ENCODE measurements at places on chromosomes 12 and 14.

DNA sequence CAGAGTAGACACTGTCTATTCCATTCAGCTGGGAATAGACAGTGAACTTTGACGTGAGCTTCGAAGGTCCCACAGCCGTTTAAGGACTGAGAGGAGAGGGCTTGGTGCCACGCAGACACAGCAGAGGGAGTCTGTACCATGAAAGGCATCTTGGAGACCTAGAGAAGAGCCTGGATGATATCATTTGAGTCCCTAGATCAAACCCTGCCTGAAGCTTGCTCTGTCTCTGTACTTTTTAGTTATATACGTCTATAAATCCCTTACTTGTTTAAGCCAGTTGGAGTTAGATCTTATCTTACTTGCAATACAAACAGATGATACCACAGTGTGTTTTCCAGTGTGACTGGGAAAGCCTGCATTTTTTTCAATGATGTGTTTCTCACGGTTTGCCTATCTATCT lies 128.9 kb upstream of the RTL1 start:
- DNase-seq, result no peak

GRCh38 chr14:58533446-58533845 lies 104.3 kb upstream of the DACT1 start:
- no peak for DNase-seq

DNA sequence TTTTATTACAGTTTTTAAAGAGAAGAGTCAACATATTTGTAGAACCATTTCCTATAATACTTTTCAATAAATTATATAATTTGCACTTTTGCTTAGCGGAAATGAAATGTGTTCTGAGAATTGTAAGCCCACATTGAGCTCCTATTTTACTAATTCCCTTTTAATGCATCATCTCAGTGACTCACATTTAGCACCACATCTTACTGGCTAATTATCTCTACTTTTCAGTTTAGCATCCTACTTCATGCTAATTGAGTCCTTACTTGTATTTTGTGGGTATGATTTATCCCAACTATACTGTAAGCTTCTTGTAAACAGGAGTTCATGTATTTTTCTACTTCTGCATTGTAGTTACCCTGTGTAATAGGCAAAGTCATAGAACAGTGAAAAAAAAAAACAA lies 67.5 kb downstream of the TMX1 start:
- no peak for DNase-seq

GRCh38 chr12:4251216-4251891 lies 22.2 kb upstream of the CCND2 start:
- DNase-seq, result no peak

GRCh38 chr12:117968826-117969659 lies at the start of gene KSR2:
Gene KSR2, minus strand, starts transcription at chr12:117968990. Its CDS starts 735 bp downstream, at chr12:117968255.
- peak; percentile 93 for DNase-seq

All from DMS79 (cell line).